Lower lobe of right lung (tissue), 2 donors: ENCODE measurements at places on chromosomes 11 and 22. TPM values are rescaled to one million over a fixed set of nuclear protein-coding genes. Genes with fewer than 3 reads are reported as not detected.
A peak's percentile ranks its signal among the peaks of the same experiment; 100 is the strongest.

DNA sequence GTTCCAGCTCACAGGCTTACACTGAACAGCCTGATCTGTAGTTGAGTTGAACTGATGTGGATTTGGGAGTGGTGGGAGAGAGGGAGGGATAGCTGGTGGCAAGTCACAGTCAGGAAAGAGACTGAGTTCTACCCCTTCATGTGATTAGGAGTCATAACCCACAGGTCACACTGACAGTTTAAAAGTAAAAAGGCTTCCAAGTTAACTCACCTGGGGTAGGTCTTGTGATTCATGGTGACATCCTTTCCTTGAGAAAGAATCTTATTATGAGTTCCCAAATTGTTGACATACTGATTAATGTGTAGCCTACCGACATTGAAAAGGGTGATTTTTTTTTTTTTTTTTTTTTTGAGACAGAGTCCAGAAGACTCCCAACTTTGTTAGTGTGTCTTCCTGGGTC is 5.4 kb downstream of the IZUMO1R start:
- H3K4me3 ChIP-seq = no peak overlapping the region
- H3K27ac ChIP-seq = no peak overlapping the region
- no peak for DNase-seq
- no peaks in the 10 kb centered on the region for H3K27me3 ChIP-seq

- H3K36me3 ChIP-seq = peaks cover 33% of the 10 kb centered on the region
- H3K27ac ChIP-seq = no peak overlapping the region
- DNase-seq = no peak
- peaks cover 33% of the 10 kb centered on the region for H3K4me1 ChIP-seq
- no peaks in the 10 kb centered on the region for H3K27me3 ChIP-seq
Measured at GRCh38 chr22:41541484-41541883, 2.8 kb downstream of the POLR3H start.

P4HA3 gene
- 0.56 TPM for total RNA-seq

DNA sequence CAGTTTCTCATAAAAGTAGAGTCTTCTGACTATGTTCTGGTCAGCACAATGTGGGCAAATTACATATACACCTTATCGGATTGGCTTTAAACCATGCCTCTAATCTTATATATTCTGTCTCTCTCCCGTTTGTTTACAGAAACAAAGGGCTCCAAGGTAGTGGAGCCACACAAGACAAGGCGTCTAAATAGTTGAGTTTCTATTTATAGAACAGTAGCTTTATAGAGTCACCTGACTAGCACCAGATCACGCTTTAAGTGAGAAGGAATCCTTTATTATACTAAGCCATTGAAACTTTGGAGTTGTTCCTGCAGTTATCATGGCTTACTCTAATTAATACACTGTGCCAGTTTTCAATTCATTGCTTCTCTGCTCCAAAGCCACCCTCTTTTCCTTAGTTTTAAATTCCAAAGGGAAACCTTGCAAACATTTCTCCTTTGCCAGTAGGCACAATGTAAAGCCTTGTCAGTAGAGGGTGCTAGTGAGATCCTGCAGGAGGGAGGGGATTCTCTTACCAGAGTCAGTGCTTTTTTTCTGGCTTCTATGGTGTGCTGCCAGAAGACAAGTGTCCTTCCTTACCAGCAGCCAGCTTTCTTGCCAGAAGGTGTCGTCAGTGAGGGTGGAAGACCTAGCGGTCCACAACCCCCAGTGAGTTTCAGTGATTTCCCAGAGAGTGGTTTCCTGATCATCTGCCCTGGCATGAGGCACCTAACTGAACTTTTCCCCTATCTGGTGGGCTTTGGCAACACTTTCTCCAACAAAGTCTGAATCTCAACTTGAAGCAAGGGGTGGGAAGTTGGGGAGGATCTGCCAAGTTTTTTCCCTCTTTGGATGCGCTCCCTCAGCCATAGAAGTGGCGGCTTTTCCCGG is 71.7 kb downstream of the RAB38 start:
- H3K27ac ChIP-seq = no peak overlapping the region
- peak; percentile 54 for DNase-seq
- no peaks in the 10 kb centered on the region for H3K36me3 ChIP-seq
- no peaks in the 10 kb centered on the region for H3K4me1 ChIP-seq
- H3K27me3 ChIP-seq = no peaks in the 10 kb centered on the region

OLFML1 gene
- 23.2 TPM for total RNA-seq

DNA sequence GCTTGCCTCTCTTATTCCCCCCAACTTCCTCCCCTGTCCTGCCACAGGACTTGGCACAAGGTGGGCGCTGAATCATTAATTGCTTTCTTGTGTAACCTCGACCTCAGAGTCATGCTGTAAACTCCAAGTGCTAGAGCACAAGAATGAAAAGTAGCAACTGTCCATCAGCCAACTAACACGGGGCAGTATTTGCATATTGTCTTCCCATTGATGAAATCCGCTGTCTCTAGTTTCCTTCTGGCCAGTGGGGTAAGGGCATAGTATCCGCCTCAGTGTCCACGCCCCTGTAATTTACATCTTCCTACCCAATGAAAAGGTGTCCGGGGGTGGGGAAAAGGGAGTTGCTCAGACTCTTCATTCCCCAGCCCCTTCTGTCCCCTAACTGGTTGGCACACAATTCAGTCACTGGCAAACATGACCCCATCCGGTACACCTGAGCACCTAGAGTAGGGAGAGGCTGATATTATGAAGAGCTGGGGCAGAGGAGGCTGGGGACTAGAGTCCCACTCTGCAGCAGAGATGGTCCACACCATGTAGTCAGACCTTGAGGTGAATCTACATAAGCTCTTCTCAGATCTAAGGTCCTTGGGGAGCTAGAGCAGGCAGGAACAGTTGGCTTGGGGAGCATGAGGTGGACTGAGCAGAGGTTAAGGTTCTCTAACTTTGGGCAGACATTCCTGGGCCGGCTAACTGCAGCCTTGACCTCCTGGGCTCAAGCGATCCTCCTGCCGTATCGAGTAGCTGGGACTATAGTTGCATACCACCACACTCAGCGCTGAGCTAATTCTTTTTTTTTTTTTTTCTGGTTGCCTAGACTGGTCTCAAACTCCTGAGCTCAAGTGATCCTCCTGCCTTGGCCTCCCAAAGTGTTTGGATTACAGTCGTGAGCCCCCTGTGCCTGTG is 6.8 kb upstream of the GGA1 start:
- peaks cover 14% of the 10 kb centered on the region for H3K4me1 ChIP-seq
- no peaks in the 10 kb centered on the region for H3K36me3 ChIP-seq
- no peak for DNase-seq
- no peaks in the 10 kb centered on the region for H3K27me3 ChIP-seq
- no peak overlapping the region for H3K27ac ChIP-seq
